Testis (tissue), 5 donors: ENCODE measurements at places on chromosomes 5 and 9. TPM values are rescaled to one million over a fixed set of nuclear protein-coding genes. Genes with fewer than 3 reads are reported as not detected.

DNA sequence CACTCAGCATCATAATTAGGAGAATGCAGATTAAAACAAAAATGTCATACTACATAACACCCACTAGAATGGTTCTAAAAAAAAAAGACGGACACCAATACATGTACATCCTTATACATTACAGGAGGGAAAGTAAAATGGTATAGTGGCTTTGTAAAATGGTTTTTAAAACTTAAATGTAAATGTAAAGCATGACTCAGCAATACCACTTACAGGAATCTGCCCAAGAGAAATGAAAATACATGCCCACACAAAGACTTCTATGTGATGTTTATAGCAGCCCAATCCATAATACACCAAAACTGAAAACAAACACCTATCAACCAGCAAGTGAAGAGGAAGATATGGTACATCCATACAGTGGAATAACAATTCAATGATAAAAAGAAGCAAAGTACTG, 939.1 kb upstream of the ACO1 start:
- DNase-seq, result no peak
- H3K4me3 ChIP-seq, result no peak overlapping the region
- H3K27me3 ChIP-seq, result no peaks in the 10 kb centered on the region
- no peak overlapping the region for H3K27ac ChIP-seq

- H3K27me3 ChIP-seq, result no peaks in the 10 kb centered on the region
- no peak for DNase-seq
- H3K36me3 ChIP-seq, result no peaks in the 10 kb centered on the region
- peaks cover 22% of the 10 kb centered on the region for H3K4me1 ChIP-seq
- no peak overlapping the region for H3K4me3 ChIP-seq
Observed at GRCh38 chr9:89438194-89438593, 59.7 kb downstream of the SEMA4D start.

GRCh38 chr9:70601000-70601951, 186.8 kb upstream of the KLF9 start:
- no peak overlapping the region for H3K4me3 ChIP-seq
- H3K27me3 ChIP-seq, result no peaks in the 10 kb centered on the region
- H3K27ac ChIP-seq, result peak overlapping the region; percentile 88
- peak; percentile 98 for DNase-seq
- peaks cover 22% of the 10 kb centered on the region for H3K4me1 ChIP-seq

DNA sequence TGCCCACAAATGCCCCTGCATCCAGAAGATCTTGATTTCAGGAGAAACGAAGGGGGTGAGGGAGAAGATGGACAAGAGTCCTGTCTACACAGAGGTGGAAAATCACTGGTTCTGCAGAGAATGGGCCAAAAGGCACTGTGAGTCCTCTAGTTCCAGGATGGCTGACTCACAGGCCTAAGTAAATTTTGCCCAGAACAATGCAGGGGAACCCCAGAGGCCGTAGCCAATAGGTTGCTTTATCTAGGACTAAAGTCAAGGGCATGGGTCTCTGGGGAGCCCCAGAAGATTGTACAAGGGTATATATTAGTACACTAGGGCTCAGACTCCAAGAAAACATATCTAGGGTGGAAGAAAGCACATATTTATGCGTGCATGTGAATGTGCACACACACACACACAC, 98.0 kb downstream of the SLIT3 start:
- DNase-seq, result no peak
- no peak overlapping the region for H3K4me3 ChIP-seq
- H3K4me1 ChIP-seq, result no peaks in the 10 kb centered on the region
- H3K27ac ChIP-seq, result no peak overlapping the region

DNA sequence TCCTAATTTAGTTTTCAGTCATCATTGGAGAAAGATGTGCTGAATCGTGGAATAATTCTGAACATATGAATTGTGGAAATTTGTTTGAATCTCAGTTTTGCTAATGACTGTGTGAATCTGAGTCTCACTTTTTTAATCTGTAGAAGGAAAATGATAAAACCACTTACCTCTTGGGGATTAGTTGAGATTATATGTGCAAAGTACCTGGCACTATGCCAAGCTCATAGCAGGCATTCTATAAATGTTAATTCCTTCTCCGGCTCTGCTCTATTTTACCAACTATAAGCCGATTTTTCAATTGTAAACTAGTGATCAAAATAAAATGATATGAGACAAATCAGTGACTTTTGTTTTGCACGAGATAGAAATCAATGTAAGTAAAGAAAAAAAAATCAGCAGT, 290.8 kb downstream of the TRPM3 start:
- H3K4me3 ChIP-seq, result no peak overlapping the region
- H3K27ac ChIP-seq, result peak overlapping the region; percentile 29
- no peaks in the 10 kb centered on the region for H3K27me3 ChIP-seq
- DNase-seq, result no peak
- H3K36me3 ChIP-seq, result no peaks in the 10 kb centered on the region

- no peaks in the 10 kb centered on the region for H3K36me3 ChIP-seq
- H3K27me3 ChIP-seq, result no peaks in the 10 kb centered on the region
- no peak overlapping the region for H3K4me3 ChIP-seq
- peaks cover 45% of the 10 kb centered on the region for H3K4me1 ChIP-seq
- H3K27ac ChIP-seq, result no peak overlapping the region
Observed at GRCh38 chr5:138951986-138952735, 77.0 kb upstream of the LRRTM2 start.

NTNG2 gene
- 29.0 TPM for total RNA-seq

PCDHA9 gene
- total RNA-seq, result 2.0 TPM

GRCh38 chr5:91126888-91127287, 256.2 kb downstream of the ARRDC3 start:
- H3K4me3 ChIP-seq, result no peak overlapping the region
- no peaks in the 10 kb centered on the region for H3K27me3 ChIP-seq
- peaks cover 31% of the 10 kb centered on the region for H3K4me1 ChIP-seq
- DNase-seq, result no peak
- peak overlapping the region; percentile 43 for H3K27ac ChIP-seq
- H3K36me3 ChIP-seq, result no peaks in the 10 kb centered on the region

PCDHGA5 gene
- total RNA-seq, result 12.2 TPM

DNA sequence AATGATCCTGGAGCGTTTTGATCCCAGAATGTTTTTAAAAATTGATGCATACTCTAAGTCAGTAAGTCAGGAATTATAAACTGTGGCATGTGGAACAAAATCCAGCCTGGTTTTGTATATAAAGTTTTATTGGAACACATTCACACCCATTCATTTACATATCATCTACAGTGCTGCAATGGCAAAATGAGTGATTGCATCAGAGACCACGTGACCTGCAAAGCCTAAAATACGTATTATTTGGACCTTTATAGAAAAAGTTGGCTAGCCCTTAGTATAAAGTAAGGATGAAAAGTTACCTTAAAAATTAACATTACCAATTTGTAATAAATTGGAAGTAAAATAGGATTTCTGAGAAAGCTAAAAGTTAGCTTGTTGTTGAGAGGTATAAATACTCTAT, 95.0 kb downstream of the PCSK5 start:
- H3K36me3 ChIP-seq, result no peaks in the 10 kb centered on the region
- DNase-seq, result no peak
- no peaks in the 10 kb centered on the region for H3K27me3 ChIP-seq
- H3K4me1 ChIP-seq, result no peaks in the 10 kb centered on the region
